COR-L47 (cell line): ENCODE measurements at places on chromosomes 13 and 19.

DNA sequence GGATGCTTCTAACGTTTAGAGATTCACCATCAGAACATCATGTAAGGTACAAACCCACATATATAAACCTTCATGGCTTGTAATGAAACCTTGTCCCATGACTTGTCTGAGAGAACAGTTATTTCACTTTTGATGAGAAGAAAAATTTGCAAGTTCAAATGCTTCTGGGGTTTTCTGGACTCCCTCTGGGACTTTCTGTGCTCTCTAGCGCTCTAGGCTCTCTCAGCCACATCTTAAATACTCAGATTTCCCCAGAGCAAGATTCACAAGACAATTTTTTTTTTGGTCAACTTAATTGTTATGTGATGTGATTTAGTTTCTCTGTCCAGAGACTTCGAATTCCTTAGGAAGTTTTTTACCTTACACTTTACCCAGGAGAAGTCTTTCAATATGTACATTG lies 282.8 kb upstream of the EDNRB start:
- DNase-seq = no peak

DNA sequence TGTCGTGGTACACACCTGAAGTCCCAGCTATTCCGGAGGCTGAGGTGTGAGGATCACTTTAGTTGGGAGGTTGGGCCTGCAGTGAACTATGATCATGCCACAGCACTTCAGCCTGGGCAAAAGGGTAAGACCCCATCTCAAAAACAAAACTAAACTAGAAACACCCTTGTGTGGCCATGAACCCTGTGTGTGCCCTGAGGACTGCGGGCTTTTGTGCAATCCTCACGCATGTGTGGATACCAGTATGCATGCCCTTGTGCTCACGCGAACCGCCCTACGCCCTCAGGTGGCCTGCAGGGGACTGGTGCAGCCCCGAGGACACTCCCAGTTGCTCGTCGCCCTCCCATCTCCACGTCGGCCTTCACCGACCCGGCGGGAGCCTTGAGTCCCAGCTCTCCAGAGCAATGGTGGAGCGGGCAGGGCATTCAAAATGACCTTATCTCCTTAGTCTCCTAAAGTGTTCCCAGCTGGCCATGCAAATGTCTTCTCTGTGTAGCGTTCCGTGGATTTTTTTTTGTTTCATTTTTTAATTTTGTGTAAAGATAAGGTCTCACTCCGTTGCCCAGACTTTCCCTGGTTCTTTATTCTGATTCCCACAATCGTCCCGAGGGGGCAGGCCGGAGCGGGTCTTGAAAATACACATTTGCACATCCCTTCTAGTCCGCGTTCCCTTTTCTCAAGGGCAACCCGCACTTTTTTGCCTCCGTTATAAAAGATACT lies 868 bp upstream of the EGLN2 start:
- peak; percentile 23 for DNase-seq

- DNase-seq = no peak
Observed at GRCh38 chr19:30557212-30557611, 185.0 kb downstream of the ZNF536 start.

DNA sequence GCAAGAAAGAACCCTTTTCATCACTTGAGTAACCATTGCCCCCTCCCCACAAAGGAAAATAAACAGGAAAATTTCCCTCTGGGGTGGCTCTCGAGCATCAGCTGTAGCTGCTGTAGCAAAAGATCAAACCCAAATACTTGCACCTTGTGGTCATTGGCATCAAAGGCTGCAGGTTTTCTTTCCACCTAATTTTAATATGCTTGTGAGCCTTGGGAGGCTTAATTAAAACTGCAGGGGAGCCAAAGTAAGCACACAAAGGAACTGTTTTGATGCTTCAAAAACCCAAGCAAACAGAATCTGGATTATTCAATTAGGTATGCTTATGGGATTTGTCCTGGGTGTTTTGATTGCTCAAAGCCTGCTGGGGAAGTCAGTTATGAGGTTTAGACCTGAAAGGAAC lies 119.5 kb downstream of the SHISA2 start:
- peak; percentile 76 for DNase-seq

DNA sequence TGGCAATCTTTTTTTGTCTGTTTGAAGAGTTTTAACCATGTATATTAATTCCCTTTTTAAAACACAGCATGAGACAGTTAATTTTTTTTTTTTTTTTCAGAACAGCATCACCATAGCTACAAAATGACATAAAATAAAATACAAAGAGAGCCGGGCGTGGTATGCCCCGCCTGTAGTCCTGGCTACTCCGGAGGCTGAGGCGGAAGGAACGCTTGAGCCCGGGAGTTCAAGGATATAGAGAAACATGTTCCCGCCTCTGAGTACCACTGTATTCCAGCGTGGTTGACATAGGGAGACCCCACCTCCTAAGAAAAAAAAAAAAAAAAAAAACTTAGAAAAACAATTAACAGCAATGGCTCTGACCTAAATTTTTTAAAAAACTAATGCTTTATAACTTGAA lies 10.0 kb upstream of the INSR start:
- DNase-seq = no peak

DNA sequence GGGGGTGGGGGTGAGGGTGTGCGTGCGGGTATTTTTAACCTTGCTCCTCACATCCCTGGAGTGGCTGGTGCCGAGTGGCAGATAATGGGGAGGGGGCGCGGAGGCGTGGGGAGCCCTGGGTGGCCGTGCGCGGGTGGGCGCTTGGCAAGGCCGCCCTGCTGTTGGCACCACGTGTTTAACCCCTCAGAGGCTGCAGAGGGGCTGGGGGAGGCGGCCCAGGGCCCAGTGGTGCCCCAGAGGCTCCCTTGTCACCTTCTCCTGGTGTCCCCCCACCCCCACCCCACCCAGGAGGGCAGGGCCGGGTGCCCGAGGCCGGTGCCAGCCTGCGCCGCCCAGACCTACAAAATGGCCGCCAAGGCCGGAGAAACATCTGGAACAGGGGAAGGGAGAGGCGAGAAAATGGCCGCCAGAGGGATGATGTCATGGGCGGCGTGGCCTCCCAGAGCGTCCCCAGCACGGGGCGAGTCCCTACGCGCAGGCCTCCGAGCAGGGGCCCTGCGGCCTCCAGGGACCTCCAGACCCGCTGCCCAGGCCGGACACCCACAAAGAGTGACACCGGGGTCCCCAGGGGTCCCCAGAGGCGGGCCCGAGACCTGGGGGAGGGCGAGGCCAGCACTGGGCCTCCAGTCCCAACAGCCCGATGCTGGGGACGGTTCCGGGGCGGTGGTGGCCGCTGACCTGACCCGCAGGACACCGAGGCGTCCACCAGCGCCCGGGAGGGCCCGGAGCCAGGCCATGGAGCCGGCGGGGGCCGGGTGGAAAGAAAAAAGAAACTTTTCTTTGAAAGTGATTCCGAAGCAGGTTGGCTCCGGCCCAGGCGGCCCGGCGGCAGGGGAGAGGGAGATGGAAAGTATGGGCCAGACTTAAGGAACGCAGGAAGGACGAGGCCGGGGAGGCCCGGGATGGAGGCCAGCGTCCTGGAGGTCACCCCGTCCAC lies 38.2 kb downstream of the NFIC start:
- no peak for DNase-seq

DNA sequence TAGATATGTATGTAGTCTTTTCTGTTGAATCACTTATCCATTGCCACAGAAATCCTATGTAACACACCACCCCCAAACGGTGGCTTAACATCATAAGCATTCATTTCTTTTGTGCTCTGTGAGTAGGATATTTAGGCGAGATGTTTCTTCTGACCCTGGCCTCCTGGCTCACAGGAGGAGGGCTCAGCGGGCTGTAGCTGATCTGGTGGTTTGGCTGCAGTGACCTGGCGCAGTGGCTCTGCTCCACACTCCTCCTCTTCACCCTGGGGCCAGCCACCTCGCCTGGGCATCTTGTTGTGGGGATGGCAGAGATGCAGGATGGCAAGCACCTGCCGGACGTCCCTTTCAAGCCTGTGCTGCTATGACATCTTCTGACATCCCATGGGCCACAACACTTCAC lies 147.1 kb upstream of the IRS2 start:
- DNase-seq = no peak
